DMS79 (cell line): ENCODE measurements at places on chromosomes 16 and 17.

DNA sequence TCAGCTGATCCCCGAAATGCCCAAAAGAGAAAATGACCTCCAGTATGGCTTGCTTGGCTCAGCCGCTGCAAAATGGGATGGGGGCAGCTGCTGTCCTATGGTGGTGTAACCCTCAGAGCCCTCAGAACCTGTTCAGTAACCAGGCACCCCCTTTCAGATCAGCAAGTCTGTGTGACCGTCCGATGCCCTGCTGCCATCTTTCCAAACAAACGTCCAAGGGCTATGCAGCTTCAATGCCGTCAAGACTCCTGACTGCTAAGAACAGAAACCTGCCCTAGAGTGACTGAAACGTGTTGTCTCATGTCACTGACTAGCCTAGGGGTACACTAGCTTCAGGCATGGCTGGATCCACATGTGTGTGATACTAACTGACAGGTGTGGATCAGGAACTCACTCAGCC, 70.4 kb downstream of the GNAO1 start:
- no peak for DNase-seq

DNA sequence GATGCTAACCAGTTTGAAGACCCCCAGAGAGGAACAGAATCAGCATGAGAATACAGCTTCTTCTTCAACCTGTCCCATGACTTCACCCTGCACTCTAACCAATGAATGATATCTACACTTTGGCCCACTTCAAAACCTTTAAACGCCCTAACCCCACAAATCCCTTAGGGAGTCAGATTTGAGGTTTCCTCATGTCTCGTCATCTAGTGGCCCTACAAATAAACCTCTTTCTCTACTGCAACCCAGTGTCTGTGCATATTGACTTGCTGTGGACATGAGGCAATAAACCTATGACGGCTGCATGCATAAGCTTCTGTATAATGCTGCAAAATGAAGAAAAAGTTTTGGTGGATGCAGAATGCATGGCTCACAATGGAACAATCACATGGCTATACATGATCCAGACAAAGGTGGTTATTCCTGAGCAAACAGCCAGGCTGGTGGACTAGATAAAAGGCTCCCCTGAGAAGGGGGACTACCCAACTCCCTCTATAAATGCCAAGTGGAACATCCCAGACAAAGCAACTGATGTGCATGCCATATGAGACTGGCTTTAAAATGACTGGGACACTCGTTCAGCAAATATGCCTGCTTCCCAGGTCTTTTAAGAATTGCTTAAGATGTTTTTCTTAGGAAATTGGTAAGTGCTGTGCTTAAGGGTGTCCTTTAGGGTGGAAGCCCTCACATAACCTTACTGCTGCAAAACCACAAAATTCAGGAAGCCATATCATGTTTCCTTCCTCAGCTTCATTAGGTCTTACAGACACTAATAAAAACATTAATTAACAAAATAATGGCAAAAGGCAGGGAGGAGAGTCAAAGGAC, 12.2 kb downstream of the N4BP1 start:
- no peak for DNase-seq

DNA sequence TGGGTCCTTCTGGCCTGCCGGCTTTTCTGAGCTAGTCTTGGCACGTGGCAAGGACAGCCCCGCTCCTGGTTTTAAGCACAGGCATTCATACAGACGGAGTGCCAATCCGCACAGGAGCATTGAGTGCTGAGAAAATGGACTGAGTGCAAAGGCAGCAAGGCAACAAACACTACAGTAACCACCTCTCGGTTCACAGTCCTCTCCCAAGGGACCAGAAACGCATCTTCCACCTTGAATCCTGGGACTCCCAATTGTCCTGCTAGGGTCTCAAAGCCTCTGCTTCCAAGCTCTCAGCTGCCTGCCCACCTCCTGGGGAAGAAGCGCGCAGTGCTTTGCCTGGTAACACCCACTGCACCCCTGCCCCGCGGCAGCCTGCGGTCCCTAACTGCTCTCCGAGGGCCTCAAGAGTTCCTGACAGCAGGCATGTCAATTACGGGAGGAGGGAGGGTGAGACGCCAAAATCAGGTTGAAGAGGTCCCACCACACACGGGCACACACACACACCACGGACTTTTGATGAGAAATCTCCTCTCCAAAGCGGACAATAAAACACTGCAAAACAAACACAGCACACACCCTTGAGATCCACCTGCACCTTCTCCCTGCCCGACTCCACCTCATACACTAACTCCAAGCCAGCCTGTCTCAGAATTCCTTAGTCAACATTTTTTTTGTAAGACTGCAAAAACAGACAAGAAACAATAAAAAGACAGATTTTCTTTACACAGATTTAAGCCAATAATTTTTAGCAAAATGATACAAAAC, 15.0 kb downstream of the SLC16A3 start:
- DNase-seq = no peak

GRCh38 chr16:70749681-70750601, 51.0 kb downstream of the VAC14 start:
- no peak for DNase-seq

DNA sequence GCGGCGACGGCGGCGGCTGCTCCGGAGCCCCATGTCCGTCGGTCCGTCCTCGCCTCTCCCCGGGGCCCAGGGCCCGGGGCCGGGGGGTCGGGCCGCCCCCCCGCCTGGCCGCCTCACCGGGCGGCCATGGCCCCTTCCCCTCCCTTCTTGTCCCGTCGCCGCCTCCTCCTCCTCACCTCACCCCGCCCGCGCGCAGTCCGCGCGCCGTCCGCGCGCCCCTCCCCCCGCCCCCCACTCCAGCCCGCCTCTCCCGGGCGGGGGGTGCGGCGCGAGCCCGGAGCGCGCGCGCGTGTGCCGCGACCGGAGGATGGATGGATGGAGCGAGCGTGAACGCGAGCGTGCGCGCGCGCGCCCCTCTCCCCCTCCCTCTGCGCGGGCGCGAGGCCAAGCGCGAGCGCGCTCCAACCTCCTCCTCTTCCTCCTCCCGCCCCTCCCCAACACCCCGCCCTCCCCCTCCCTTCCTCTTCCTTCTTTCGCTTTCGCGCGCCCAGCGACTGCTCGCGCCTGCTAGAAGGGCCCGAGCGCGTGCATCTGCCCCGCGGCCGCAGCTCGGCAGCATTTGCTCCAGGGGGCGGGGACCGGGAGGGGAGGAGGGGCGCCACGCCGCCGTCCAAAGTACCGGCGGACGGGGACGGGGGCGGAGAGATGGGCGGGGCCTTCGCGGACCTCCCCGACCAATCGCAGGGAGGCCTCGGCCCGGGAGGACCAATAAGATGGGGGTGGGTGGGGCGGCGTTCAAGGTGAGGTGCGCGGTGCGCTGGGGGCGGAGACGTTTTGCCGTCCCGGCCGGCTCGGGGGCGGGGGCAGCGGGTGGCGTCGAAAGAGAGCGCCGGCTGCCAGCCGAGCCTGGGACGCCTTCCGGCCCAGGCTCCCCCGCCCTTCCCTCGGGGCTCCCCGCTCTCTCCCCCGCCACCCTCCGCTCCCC, at the start of gene ATXN7L3:
ATXN7L3 (minus strand) TSS at position 332 of the 925 bp plus-strand sequence. CDS start 1,814 bp downstream, outside the sequence.
- DNase-seq = peak; percentile 96

GRCh38 chr17:60095830-60096229, 17.1 kb upstream of the HEATR6 start:
- DNase-seq = no peak

GRCh38 chr16:75053791-75054555, 55.1 kb downstream of the ZNRF1 start:
- DNase-seq = peak; percentile 43

DNA sequence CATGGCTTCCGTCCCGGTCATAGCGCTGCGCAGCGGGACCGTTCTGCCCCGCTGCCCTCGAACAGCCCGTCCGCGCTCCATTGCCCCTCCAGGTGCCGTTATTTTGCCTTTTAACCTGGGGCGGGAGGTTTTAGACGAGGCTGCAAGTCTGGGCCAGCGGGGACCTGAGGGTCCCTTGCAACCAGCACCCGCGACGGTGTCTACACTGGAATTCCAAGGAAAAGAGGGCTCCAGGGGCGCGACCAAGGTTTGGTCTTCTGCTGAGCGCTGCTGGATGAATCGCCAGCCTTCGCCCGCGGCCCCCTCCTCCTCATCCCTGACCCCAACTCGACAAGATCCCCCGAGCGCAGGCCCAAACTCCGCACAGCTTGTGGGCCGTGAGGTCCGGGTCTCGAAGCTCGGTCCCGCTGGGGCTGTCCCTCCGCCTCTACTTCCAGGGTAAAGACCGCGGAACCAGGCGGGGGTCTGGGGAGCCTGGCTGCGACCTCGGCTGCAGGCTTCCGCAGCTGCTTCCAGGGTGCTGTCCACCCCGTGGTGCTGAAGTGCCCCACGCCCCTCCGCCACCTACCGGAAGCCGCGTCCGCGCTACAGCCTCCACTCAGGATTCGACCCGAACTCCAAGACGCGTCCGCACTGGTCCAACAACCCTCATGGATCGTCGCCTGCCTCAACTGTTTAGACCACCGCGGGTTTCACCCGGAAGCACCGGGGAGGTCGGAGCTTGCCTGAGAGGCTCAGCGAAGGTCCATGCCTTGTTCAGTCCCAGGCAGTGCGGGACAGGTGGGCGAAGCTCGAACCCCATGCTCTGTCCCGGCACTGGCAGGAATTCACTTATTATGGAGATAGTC, 10.1 kb upstream of the CA4 start:
- DNase-seq = no peak

GRCh38 chr16:3608069-3608468, 3.3 kb downstream of the SLX4 start:
- DNase-seq = no peak

- no peak for DNase-seq
Measured at GRCh38 chr16:67678354-67679023, 11.9 kb downstream of the C16orf86 start.

- no peak for DNase-seq
Measured at GRCh38 chr16:86362155-86362849, 148.0 kb upstream of the FOXF1 start.

DNA sequence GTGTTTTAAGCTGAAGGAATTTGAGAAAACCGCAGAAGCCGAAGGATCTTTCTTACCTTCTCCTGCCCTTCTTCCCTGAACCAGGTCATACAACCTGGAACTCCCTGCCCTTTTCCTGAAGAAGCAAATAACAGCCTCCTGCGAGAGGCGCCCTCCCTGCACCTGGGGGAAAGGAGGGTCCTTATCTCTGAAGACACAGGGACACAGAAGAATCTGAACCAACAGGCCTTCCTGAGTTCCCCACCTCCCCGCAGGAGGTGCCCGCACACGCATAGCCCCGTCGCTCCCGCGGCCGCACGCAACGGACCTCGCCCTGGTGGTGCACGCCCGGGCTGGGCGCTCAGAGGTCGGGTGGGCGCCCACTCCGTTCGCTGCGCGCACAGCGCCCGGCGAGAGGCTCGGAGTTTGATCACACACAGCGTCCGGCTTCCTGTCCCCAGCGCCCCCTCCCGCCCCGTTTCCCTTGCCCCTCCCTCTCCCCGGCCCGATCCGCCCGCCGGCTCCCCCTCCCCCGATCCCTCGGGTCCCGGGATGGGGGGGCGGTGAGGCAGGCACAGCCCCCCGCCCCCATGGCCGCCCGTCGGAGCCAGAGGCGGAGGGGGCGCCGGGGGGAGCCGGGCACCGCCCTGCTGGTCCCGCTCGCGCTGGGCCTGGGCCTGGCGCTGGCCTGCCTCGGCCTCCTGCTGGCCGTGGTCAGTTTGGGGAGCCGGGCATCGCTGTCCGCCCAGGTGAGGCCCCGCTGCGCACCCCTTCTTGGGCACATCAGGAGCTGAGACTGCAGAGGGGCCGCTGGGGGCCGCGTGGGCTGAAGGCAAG, at the start of gene TNFSF12:
TNFSF12 (plus strand) TSS at position 474 of the 816 bp plus-strand sequence; CDS start at position 570, 96 bp downstream.
- DNase-seq = no peak

GRCh38 chr17:29828676-29829284, 101.2 kb downstream of the SSH2 start:
- DNase-seq = no peak

- DNase-seq = peak; percentile 83
Measured at GRCh38 chr16:81515721-81516120, 71.1 kb downstream of the CMIP start.

GRCh38 chr16:25030420-25031131, 15.4 kb upstream of the ARHGAP17 start:
- no peak for DNase-seq

DNA sequence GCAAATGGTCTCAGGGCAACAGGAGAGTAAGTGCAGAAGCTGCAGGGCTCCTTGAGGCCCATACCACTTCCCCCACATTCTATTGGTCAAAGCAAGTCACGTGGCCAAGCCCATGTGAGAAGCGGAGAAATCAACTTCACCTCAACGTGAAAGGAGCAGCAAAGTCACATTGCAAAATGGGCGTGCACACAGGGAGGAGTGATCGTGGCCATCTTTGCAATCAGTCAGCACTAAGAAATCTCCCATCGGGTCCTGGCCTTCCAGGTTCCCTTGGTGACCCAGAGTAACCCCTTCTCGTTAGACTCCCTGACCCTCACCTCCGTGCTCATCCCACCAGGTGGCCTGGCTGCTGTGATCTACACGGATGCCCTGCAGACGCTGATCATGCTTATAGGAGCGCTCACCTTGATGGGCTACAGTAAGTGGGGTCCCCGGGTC, 38.0 kb downstream of the SLC5A11 start:
- DNase-seq = no peak

DNA sequence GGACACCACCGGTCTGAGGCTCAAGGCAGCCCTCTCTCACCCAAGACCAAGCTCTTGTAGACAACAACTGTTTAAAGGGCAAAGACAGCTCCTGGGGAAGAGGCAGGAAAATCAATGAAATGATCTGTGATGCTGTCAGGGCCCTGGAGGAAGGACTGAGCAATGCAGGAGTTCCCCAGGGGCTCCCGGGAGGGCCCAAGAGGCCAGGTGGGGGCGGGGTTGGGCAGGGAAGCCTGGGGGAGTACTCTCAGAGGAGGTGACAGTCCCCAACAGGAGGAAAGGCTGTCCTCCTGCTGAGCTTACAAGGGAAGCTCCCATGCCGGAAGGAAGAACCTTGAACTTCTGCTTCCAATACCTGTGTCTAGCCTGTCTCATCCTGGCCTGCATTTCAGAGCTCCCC, 8.3 kb upstream of the NOS2 start:
- DNase-seq = no peak

- no peak for DNase-seq
Measured at GRCh38 chr17:27994586-27994985, 47.9 kb upstream of the NLK start.

- no peak for DNase-seq
Measured at GRCh38 chr16:89031715-89032659, 55.0 kb upstream of the CBFA2T3 start.

DNA sequence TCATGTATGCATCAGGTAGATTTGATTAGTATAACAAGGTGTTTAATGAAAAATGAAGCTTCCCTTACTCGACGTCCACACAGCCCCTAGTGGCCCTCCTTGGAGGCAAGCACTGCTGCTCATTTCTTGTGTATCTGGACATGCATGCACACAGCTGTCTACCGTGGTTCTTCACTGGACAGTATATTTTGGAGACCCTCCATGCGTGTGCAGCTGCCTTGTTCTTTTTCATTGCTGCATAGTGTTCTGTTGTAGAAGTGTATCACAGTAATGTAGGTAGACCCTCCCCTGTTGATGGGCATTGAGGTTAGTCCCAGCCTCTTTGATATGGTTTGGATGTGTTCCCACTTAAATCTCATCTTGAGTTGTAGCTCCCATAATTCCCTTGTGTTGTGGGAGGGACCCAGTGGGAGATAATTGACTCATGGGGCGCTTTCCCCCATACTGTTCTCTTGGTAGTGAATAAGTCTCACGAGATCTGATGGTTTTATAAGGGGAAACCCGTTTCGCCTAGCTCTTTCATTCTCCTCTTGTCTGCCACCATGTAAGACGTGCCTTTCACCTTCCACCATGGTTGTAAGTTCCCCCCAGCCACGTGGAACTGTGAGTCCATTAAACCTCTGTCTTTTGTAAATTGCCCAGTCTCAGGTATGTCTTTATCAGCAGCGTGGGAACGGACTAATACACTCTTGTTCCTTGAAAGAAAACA, 6.3 kb downstream of the CMIP start:
- no peak for DNase-seq
